ENCODE measurements at places on chromosomes 2 and 18.

DNA sequence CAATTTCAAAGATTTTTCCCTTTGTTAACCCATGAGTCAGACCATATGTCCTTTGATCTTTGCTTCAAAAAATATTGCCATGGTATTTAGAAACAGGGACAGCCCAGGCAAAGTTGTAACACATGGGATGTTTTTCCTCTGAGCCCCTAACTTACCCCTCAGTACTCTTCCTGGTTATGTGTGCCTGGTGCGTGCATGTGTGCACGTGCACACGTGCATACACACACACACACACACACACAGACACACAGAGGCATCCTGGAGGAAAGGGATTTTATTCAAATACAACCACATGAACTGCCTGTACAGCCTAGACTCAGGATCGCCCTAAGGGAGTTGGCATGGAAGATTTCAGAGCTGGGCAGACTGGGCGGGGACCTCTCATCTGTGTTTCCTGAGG, 5.1 kb downstream of the AFF3 start:
- no peak for DNase-seq

GRCh38 chr18:55446996-55447671, 140.9 kb downstream of the TCF4 start:
- no peak for DNase-seq

DNA sequence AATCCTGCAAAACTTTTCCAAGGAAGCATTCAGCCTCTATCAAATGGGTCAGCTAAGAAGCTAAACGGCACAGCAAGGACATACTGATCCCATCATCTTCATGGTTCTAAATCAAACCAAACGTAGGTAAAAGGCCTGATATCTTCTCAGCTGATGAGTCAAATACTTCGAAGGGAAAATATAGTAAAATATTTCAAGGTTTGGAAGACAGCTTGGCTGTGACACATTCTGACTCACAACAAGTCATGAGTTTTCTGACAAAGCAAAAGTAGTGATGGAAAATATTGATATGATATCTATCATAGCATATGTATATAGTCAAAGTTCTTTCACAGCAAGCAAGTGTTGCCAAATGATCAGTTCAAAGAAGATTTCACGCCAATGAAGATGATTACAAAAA, 31.5 kb downstream of the DOCK10 start:
- peak; percentile 48 for DNase-seq

DNA sequence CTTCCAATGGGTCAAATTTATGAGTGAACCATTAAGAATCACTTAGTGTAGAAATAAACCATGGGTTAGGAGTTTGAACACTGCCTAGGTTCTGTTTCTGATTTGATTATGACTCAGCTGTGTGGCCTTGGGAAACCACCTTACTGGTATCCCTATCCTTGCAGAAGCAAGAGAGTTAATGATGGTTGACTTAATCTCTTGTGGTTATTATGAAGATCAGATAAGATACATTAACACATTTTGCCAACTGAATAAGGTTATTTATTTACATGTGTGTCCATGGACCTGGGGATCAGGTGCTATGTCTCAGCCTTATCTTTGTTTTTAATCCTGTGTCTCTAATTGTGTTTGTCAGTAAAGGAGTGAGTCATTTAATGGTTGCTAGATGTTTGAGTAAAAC, 5.4 kb upstream of the KCNJ13 start:
- peak; percentile 8 for DNase-seq

- DNase-seq, result no peak
These were observed 177.0 kb downstream of the LDLRAD4 start for GRCh38 chr18:13395577-13395976.

- no peak for DNase-seq
These were observed 13.6 kb upstream of the PAPOLG start for GRCh38 chr2:60742419-60742818.

All from Panc1 (cell line).